ENCODE measurements at places on chromosomes 12 and 14.
A peak's percentile ranks its signal among the peaks of the same experiment; 100 is the strongest.

GRCh38 chr14:90624732-90625400 lies 191.4 kb downstream of the TTC7B start:
- DNase-seq, result no peak

- DNase-seq, result no peak
Observed at GRCh38 chr12:74980510-74980909, 229.1 kb downstream of the KCNC2 start.

DNA sequence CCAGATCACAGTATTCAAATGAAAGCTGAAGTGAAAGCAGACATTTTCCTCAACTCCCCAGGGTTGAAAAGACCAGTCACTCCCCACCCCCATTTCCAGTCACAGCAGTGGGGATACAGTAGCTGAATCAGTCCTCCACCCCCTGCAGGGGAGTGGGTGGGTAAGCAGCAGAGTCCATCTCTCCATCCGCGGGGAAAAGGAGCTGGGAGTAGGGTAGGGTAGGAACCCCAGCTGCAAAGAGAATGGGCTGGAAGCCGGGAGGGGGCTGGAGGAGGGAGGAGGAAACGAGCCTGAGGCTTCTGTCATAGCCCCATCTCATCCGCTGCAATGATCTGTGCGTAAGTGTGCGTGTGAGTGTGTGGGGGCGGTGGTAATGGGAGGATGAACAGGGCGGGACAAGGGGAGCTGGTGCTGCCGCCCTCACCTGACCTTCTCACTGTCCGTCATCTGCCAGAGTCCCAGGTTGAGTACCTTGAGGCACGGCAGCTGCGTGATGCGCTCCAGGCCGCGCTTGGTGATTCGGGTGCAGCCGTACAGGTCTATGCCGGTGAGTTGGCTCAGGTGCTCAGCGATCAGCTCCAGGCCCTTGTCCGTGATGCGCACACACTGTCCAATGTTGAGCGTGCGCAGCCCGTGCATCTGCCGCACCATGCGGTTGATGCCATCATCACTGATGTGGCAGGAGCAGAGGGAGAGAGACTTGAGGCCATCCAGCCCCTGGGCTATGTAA lies 1.8 kb downstream of the FBXL14 start:
- peak; percentile 13 for DNase-seq

- DNase-seq, result no peak
Observed at GRCh38 chr12:87259391-87259790, 769.8 kb downstream of the C12orf50 start.
